ENCODE measurements at places on chromosomes 3 and 15.

DNA sequence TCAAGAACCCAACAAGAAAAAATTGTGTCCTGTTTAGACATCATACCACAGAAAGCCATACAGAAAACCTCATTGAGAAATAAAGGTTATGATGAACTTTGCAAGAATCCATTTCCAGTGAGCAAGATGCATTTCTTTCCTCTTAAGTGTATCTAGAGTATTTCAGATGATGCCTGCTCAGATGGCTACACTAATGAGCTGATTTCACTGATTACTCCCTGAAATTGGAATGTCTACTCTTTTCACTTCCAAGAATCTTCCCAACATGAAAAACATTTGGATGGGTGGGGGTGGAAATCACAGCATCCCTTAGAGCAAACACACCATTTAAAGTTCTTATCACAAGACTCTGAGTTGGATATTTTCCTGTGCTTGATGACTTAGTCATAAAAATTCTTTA lies 41.4 kb upstream of the IL12A start:
- DNase-seq = no peak

GRCh38 chr3:9949626-9950025 lies 2.6 kb downstream of the PRRT3 start:
- no peak for DNase-seq

GRCh38 chr3:83968356-83968755 lies 990.4 kb upstream of the CADM2 start:
- DNase-seq = no peak

GRCh38 chr3:178826435-178827123 lies 245.0 kb downstream of the ZMAT3 start:
- DNase-seq = no peak

DNA sequence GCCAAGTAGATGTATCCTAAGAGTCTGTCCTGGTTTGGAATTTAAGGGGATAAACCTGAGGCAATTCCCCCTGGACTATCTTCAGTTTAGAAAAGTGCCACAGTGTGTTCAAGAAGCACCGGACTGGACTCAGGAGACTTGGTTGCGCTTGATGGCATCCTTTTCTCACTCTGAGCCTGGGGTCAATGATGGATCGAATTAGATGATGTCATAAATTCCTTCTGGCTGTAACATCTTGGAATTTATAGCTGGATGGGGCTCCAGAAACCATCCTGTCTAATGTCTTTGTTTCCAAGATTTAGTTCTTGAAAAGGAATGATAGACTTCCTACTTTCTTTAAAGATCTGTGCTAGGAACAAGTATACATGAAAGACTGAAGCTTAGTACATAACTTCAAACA lies 280.6 kb downstream of the LPP start:
- no peak for DNase-seq

DNA sequence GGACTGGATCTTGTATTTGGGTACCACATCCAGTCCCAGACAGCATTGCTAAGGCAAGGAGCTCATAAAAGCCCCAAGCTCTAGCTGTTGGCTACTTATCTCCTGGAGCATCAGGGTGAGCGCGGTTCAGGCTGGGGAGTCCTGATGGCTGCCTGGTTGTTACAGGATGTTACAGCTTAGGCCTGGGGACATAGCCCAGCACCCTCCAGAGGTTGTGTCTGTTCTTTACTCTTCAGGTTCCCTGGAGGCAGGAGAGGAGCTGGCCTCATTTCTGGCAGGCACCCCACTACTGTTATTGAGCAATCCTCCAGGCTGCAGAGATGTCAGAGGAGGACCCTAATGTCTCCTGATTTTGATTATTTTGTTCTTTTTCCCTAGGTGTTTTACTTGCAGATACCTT lies 26.6 kb downstream of the APBA2 start:
- DNase-seq = no peak

GRCh38 chr15:26571346-26571745 lies 201.5 kb downstream of the GABRB3 start:
- no peak for DNase-seq

DNA sequence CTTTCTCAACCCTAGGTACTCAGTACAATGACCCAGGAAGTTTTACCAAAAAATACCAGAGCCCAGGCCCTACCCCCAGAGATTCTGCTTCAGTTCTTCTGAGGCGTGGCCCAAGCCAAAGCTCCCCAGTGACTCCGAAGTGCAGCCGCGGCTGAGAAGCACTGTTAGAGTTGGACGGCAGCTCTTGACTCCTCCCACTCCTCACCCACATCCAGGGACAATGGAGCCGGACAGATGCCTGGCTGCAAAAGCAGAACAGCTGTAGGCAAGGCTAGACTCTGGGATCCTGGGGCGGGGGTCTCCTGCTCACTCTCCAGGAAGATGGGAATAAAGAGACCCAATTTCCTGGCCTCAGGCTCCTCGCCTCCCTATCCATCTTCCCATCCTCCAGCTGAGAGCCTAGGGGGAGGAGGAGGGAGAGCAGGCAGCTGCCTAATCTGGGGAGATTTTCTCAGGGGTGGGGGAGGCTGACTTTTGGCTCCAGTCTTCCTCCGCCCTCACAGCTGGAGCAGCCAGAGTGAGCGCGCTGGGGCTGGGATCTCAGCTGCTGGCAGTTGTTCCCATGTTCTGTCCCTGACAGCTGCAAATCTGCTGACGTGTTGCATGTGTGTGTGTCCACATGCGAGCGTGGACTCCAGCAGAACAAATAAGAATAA lies 223.8 kb downstream of the OPA1 start:
- no peak for DNase-seq

DNA sequence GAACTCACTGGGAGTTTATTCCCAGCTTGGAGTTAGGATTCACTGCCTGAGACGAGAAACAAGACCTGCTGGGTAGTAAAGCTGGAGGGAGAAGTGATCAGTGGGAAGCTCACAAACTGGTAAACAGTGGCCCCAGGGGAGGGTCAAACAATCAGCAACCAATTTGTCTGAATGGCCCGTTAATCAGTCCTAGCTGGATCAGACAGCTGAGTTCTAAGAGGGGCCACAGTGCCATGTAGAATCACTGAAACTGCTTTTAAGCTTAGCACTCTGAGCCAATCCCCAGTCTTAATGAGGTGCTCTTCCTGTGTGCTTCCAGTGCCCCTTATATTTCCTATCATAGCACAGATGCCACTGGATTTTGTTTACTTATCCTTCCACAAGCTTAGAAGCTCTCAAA lies 591.7 kb downstream of the RSL24D1 start:
- DNase-seq = no peak

DNA sequence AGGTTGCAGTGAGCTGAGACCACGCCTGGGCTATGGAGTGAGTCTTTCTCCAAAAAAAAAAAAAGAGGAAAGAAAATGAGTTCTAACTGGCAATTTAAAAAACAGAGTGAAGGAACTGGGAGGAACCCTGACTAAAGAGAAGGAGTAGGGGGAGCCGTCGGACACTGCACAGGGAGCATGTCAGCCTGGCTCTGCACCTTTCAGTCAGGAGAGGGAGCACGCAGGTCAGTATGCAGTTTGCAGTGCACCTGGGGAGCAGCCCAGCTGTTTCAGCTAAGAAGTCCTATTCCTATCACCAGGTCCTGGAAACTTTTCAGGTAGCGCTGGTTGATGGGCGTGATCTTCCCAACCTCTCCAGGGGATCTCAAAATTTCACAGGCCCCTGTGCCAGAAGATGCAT lies 14.9 kb upstream of the ZXDC start:
- DNase-seq = no peak

DNA sequence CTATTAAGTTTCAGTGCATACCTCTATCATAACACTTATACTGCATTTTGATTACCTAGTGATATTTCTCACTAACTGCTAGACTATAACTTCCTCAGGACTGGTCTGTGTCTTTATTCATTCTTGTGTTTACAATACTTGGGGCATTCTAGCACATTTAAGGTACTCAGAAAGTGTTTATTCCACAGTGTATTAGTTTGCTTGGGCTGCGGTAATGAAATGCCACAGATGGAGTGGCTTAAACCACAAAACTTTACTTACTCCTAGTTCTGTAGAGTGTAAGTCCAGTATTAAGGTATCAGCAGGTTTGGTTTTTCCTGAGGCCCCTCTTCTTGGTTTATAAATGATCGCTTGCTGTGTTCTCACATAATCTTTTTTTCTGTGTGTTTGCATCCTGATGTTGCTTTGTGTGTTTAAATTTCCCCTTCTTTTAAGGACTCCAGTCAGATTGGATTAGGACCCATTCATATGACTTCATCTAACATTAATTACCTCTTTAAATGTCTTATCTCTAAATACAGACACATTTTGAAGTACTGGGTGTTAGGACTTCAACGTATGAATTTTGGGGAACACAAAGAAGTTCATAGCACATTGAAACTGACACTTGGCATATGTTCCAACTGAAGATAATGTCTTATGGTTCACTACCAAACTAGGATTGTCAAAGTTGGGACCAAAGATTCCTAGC lies 23.9 kb downstream of the RNF111 start:
- DNase-seq = no peak

- no peak for DNase-seq
These were observed 28.7 kb downstream of the TLE3 start for GRCh38 chr15:70068783-70069565.

DNA sequence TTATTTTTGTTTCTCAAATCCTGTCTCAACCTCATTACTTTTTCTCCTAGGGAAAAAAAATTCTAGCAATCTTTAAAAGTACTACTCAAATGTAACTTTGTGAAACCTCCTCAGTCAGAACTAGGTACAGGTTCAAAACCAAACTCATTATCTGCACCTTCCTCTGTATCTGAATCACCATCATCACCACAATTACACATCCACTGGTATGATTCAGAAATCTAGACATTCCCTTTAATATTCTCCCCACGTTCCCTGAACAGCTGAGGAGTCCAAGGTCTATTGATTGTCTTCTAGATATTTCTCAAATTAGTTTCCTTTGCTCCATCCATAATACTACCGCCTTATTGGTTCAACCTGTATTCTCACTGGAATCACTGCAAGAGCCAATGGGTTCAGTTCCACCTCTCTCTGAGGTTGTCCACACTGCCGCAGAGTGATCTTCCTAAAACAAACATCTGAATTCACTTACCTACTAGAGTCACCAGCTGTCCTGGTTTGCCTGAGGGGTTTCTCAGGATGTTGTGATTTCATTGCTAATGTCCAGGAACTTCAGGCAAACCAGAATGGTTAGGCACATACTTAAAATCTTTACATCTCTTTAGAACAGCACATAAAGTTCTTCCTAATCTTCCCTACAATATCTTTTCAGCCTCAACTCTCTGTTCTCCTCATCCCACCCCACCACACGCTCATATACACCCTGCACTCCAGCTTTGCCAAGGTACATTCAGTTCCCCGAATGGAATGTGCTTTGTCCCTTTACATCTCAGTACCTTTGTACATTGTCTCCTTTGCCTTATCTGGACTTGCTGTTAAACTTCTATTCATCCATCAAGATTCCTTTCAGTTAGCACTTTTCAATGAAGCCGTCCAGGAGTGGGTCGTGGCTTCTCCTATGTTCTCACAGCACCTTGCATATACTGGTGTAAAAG lies 24.2 kb downstream of the ATP13A4 start:
- DNase-seq = no peak

DNA sequence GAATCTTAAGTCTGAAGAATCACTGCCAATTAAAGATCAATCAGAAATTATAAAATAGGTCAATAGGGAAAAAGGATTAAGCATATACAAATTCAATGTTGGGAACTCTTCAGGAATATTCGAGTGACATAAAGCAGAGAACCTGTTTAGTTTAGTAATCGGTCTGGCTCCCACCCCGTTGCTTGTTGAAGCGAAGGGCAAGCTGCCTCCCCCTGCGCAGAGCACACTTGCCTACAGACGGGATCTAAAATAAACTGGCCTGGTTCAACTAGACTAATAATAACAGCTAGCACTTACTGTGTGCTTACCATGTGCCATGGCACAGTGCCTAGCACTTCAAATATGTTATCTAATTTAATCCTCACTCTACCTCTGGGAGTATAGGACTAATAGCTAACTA lies 8.6 kb downstream of the SEMA6D start:
- DNase-seq = no peak

GRCh38 chr15:60582370-60583036 lies 103.6 kb upstream of the ICE2 start:
- no peak for DNase-seq

GRCh38 chr3:151402349-151402748 lies 17.8 kb upstream of the P2RY12 start:
- DNase-seq = no peak

DNA sequence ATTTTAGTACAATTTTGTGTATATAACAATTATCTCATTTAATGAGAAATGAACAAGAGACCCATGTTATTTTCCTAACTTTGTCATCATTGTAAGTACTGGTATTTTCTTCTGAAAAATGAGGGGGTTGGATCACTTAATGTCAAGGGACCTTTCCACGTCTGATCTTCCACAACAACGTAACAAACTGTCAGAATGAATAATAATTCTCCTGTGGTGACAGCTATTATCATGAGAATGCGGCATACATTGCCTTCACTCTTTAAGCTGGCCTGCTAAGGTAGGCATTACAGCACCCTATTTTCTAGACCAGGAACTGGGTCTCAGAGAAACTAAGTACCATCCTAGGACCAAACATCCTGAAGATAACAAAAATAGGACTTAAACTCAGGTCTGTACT lies 31.5 kb upstream of the MINAR1 start:
- no peak for DNase-seq

DNA sequence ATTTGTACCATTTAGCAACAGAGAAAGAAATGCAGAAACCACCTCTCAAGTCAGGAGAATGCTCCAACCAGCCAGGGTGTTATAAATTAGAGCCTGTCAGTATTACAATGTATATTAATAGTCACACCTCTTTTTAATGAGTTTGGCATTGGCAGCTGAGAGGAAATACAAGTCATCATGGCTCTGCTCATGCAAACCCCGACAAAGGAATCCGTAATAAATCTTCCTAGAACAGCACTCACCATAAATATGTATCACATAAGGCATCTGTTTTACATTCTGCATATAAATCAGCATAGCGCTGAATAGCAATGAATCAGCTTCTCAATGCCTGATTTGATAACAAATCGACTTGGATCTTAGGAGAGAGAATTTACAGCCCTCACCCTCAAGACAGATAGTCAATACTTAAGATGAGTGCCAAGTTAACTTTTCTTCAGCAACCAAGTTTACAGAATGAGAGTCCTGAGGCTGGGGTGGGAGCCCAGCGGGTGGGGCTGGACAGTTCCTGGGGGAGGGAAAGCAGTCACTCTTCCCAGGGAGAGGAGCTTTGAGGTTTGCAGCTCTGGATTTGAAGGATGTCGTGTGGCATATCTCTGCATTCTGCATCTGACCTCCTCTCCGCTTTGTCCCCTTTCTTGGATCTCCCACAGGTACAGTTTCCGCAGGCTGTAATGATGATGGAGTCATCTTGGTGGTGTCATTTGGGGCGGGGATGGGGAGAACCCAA lies 1034.4 kb upstream of the NR2F2 start:
- no peak for DNase-seq
